ENCODE measurements at places on chromosomes 7 and 10. TPM values are rescaled to one million over a fixed set of nuclear protein-coding genes. Genes with fewer than 3 reads are reported as not detected.
A peak's percentile ranks its signal among the peaks of the same experiment; 100 is the strongest.

DNA sequence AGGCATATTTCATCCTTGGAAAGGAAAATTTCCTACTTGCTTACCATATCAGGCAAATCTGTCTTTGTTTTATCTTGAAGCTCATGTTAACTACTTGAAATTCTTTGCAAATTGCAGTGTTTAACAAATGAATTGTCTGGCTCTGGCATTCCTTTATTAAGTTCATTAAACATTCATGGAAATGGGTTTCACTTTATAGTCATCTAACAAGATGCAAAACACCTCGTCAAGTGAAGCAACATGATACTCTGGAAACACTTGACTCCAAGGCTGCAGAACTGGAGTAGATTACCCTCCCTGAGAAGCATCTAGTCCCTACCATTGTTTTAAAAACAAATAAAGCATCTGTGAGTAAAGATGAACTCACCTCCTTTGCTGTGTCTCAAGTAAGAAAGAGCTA is 1086.9 kb downstream of the NRG3 start:
- H3K27ac ChIP-seq = no peak overlapping the region
- H3K36me3 ChIP-seq = no peaks in the 10 kb centered on the region
- no peak for DNase-seq
- H3K27me3 ChIP-seq = no peaks in the 10 kb centered on the region
- no peak overlapping the region for H3K4me3 ChIP-seq
- no peaks in the 10 kb centered on the region for H3K4me1 ChIP-seq

GRCh38 chr7:2476776-2477446 is 713 bp upstream of the GRIFIN start:
- H3K27ac ChIP-seq = peak overlapping the region; percentile 67
- no peaks in the 10 kb centered on the region for H3K36me3 ChIP-seq
- H3K27me3 ChIP-seq = peaks cover 3% of the 10 kb centered on the region
- no peak overlapping the region for H3K4me3 ChIP-seq
- H3K4me1 ChIP-seq = peaks cover 21% of the 10 kb centered on the region

GRCh38 chr10:26733750-26734568 is 36.5 kb downstream of the PDSS1 start:
- H3K27me3 ChIP-seq = no peaks in the 10 kb centered on the region
- no peak overlapping the region for H3K4me3 ChIP-seq
- H3K36me3 ChIP-seq = peaks cover 50% of the 10 kb centered on the region

The TSPAN33 gene
- total RNA-seq = 2.7 TPM

The LLCFC1 gene
- not detected for total RNA-seq

The SVOPL gene
- total RNA-seq = 3.5 TPM

DNA sequence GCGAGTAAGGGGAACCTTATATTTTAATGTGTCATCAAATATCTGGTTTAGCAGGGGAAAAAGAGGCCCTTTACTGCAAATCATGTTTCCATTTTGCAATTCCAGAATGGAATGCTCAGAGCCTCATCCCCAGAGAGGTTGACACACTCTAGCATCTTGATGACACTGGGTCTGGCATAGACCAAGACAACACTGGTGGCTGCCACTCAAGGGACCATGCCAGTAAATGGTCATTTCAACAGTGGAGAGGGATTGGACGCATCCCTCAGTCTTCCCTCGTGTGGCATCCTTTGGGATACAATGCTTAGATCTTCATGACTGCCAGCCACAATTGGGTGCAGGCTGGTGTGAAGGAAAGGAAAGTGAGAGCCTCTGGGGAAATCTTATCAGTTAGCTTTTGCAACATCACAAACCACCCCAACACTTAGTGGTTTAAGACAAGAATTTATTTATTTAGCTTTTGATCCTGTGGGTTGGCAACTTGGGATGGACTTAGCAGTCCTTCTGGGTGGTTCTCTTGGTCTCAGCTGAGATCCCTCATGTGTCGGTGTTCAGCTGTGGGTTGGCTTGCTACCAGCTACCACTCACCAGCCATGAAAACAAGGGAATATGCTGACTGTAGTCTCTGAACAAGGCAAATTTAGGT is 21.6 kb downstream of the TACC2 start:
- H3K27ac ChIP-seq = no peak overlapping the region
- DNase-seq = no peak
- H3K27me3 ChIP-seq = peaks cover 3% of the 10 kb centered on the region
